ENCODE measurements at places on chromosomes 5 and 9. TPM values are rescaled to one million over a fixed set of nuclear protein-coding genes. Genes with fewer than 3 reads are reported as not detected.

The SCGB3A2 gene
- polyA plus RNA-seq: not detected

The MLANA gene
- polyA plus RNA-seq: not detected

The PCDHGC5 gene
- polyA plus RNA-seq: 0.48 TPM

The MSX2 gene
- not detected for polyA plus RNA-seq

The GPX3 gene
- 17.1 TPM for polyA plus RNA-seq

The GABRA1 gene
- polyA plus RNA-seq: not detected

The KIAA1958 gene
- polyA plus RNA-seq: 1.7 TPM

The MEIKIN gene
- not detected for polyA plus RNA-seq

The EXOSC3 gene
- polyA plus RNA-seq: 25.0 TPM

The LVRN gene
- 0.11 TPM for polyA plus RNA-seq

The CATSPER3 gene
- polyA plus RNA-seq: 0.35 TPM

The GARNL3 gene
- polyA plus RNA-seq: 1.4 TPM

The CMBL gene
- 19.8 TPM for polyA plus RNA-seq

The EDIL3 gene
- 6.5 TPM for polyA plus RNA-seq

The PRDM9 gene
- not detected for polyA plus RNA-seq

The SURF1 gene
- polyA plus RNA-seq: 27.1 TPM

The SEC24A gene
- 19.8 TPM for polyA plus RNA-seq

The NKD2 gene
- 0.03 TPM for polyA plus RNA-seq

The GARIN3 gene
- polyA plus RNA-seq: not detected

The ARHGEF37 gene
- polyA plus RNA-seq: 4.9 TPM

The QSOX2 gene
- polyA plus RNA-seq: 16.4 TPM

The RMI1 gene
- polyA plus RNA-seq: 1.1 TPM

The GABRB2 gene
- not detected for polyA plus RNA-seq

The EIF4E1B gene
- polyA plus RNA-seq: not detected

The DNAH5 gene
- polyA plus RNA-seq: 0.23 TPM

The WDR38 gene
- not detected for polyA plus RNA-seq

The TMEM215 gene
- not detected for polyA plus RNA-seq

The SCGB3A1 gene
- not detected for polyA plus RNA-seq

The DELE1 gene
- 139 TPM for polyA plus RNA-seq

The CDH6 gene
- polyA plus RNA-seq: 0.10 TPM

The OBP2B gene
- not detected for polyA plus RNA-seq

The CCL28 gene
- 1.2 TPM for polyA plus RNA-seq

The BBLN gene
- 124 TPM for polyA plus RNA-seq

The TNFSF15 gene
- polyA plus RNA-seq: 8.4 TPM

The PCDH1 gene
- polyA plus RNA-seq: 124 TPM

The TRIO gene
- polyA plus RNA-seq: 78.8 TPM

The IFNK gene
- polyA plus RNA-seq: not detected

The GFI1B gene
- polyA plus RNA-seq: not detected

The FOXD4L4 gene
- not detected for polyA plus RNA-seq

The OGN gene
- polyA plus RNA-seq: not detected

The CFAP77 gene
- not detected for polyA plus RNA-seq

The PCDH12 gene
- 5.5 TPM for polyA plus RNA-seq

The ZNF189 gene
- polyA plus RNA-seq: 2.5 TPM

The KCTD16 gene
- 0.13 TPM for polyA plus RNA-seq

The STPG3 gene
- not detected for polyA plus RNA-seq

The CD72 gene
- not detected for polyA plus RNA-seq

The OR1J1 gene
- not detected for polyA plus RNA-seq

The FGFR4 gene
- polyA plus RNA-seq: 1.9 TPM

The PAEP gene
- polyA plus RNA-seq: not detected

The LARP1 gene
- 57.1 TPM for polyA plus RNA-seq

The NEUROG1 gene
- polyA plus RNA-seq: not detected

The C5orf46 gene
- 0.66 TPM for polyA plus RNA-seq

The OR13J1 gene
- not detected for polyA plus RNA-seq

All from endothelial cell of umbilical vein (primary cell).